ENCODE measurements at places on chromosomes 6 and 20. TPM values are rescaled to one million over a fixed set of nuclear protein-coding genes. Genes with fewer than 3 reads are reported as not detected.
A peak's percentile ranks its signal among the peaks of the same experiment; 100 is the strongest.

DNA sequence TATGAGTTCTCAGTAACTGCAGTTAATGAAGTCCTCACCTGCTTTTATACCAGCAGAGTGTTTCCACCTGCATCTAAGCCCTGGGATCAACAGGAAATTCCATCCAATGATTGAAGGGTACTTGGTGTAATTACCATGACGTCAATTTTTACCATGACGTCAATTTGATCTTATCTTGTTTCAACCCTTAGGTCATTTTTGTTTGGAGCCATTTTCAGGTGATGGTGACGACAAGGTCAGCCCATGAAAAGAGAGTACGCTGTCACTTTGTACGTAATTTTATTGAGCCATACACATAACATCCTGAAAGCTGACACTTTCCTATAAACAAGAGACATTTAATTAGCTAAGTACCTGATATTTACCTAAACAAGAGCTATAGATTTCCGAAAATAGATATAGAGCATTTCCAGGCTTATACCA lies at the start of gene CGA:
Gene CGA, minus strand, starts transcription at position 20 of the 423 bp plus-strand sequence. CDS start 6,906 bp downstream, outside the sequence.
- H3K36me3 ChIP-seq: no peaks in the 10 kb centered on the region
- no peak within 1 kb of the TSS for H3K4me3 ChIP-seq
- H3K27ac ChIP-seq: no peak within 1 kb of the TSS
- peaks cover 11% of the 10 kb centered on the region for H3K27me3 ChIP-seq
- DNase-seq: no peak
- H3K4me1 ChIP-seq: no peaks in the 10 kb centered on the region

- H3K36me3 ChIP-seq: no peaks in the 10 kb centered on the region
- H3K27ac ChIP-seq: no peak overlapping the region
- peak; percentile 11 for DNase-seq
Measured at GRCh38 chr6:120869397-120869796, 464.9 kb downstream of the TBC1D32 start.

GRCh38 chr6:73353636-73354593 lies at the start of gene DPPA5:
DPPA5 (minus strand) TSS chr6:73354276; CDS start chr6:73354225, 51 bp downstream.
- no peak within 1 kb of the TSS for H3K27ac ChIP-seq
- DNase-seq: no peak
- peaks cover 23% of the 10 kb centered on the region for H3K27me3 ChIP-seq
- H3K4me3 ChIP-seq: no peak within 1 kb of the TSS
- H3K36me3 ChIP-seq: no peaks in the 10 kb centered on the region
- H3K4me1 ChIP-seq: peaks cover 5% of the 10 kb centered on the region

DNA sequence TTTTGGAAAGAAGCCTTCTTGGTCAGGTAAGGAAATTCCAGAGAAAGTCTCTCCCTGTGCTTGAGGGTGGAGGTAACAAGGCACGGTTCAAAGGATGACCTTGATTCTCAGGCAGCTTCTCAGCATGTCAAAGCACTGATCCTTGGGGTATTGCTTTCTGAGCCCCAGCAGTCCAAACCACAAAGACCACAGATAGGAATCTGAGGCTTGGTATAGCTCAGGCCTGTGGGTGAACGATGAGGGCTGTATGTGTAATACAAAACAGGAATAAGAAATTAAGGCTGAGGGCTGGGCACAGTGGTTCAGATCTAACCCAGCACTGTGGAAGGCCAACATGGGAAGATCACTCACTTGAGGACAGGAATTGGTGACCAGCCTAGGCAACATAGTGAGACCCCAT lies 70.2 kb upstream of the SLC22A1 start:
- no peak for DNase-seq
- H3K36me3 ChIP-seq: peaks cover 48% of the 10 kb centered on the region
- H3K27me3 ChIP-seq: no peaks in the 10 kb centered on the region
- no peaks in the 10 kb centered on the region for H3K4me1 ChIP-seq
- no peak overlapping the region for H3K4me3 ChIP-seq

GRCh38 chr6:3228046-3228671 lies 706 bp upstream of the TUBB2B start:
- H3K27me3 ChIP-seq: peaks cover 26% of the 10 kb centered on the region
- peak overlapping the region; percentile 96 for H3K27ac ChIP-seq
- peak; percentile 76 for DNase-seq

- DNase-seq: no peak
- peaks cover 5% of the 10 kb centered on the region for H3K4me1 ChIP-seq
- no peak overlapping the region for H3K27ac ChIP-seq
Measured at GRCh38 chr6:52407467-52407866, 12.7 kb upstream of the EFHC1 start.

- no peak overlapping the region for H3K4me3 ChIP-seq
- no peaks in the 10 kb centered on the region for H3K27me3 ChIP-seq
- no peak overlapping the region for H3K27ac ChIP-seq
- no peak for DNase-seq
- peaks cover 7% of the 10 kb centered on the region for H3K36me3 ChIP-seq
- no peaks in the 10 kb centered on the region for H3K4me1 ChIP-seq
Measured at GRCh38 chr6:128290221-128290620, 230.2 kb downstream of the PTPRK start.

GRCh38 chr6:16512544-16513290 lies 248.5 kb downstream of the ATXN1 start:
- H3K27ac ChIP-seq: no peak overlapping the region
- peaks cover 6% of the 10 kb centered on the region for H3K4me1 ChIP-seq
- DNase-seq: no peak
- H3K4me3 ChIP-seq: no peak overlapping the region
- H3K36me3 ChIP-seq: no peaks in the 10 kb centered on the region

- H3K27me3 ChIP-seq: peaks cover 27% of the 10 kb centered on the region
- H3K27ac ChIP-seq: no peak overlapping the region
- no peak overlapping the region for H3K4me3 ChIP-seq
- no peak for DNase-seq
- H3K36me3 ChIP-seq: no peaks in the 10 kb centered on the region
- no peaks in the 10 kb centered on the region for H3K4me1 ChIP-seq
Measured at GRCh38 chr6:84920021-84920420, 155.6 kb upstream of the TBX18 start.

- no peak for DNase-seq
- peaks cover 35% of the 10 kb centered on the region for H3K4me1 ChIP-seq
- no peaks in the 10 kb centered on the region for H3K27me3 ChIP-seq
- H3K27ac ChIP-seq: no peak overlapping the region
- H3K4me3 ChIP-seq: peak overlapping the region; percentile 17
Measured at GRCh38 chr6:52667572-52667971, 3.3 kb upstream of the TMEM14A start.

DNA sequence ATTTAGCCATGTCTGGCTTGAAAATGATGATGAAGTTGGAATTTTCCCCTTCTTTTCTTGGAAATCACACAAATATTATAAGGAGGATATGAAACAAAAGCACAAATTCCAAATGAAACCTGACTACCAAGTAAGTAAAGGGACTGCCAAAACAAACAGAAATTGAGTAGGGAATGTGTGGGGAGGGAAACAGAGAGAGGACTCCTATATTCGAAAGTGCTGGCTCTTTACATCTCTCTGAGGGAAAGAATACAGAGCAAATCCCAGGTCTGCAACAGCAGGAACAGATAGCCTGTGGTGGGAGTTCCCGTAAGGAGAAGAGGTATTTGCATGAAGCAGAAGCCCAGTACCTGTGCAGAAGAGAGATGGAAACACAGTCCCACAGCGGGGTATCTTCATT lies 583.7 kb downstream of the EPM2A start:
- no peaks in the 10 kb centered on the region for H3K36me3 ChIP-seq
- no peak overlapping the region for H3K4me3 ChIP-seq
- H3K4me1 ChIP-seq: peaks cover 26% of the 10 kb centered on the region

DNA sequence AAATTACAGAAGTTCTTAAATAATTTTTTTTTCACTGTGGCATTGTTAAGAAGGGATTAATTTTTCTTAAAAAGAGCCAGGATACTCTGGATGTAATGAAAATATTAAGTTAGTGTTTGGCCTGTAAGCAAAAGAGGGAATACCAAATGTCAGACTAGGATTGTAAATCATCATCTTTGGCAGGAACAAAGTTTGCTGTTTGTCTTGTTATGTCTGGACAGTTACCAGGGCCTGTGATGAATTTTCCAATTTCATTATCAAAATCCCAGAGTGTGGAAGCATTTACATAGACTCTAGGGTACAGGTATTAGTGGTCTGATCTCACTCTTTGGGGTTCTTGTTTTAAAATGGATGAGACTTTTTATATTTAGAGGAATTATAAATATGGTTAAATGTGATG lies 26.1 kb downstream of the CEP57L1 start:
- H3K27ac ChIP-seq: no peak overlapping the region
- H3K36me3 ChIP-seq: no peaks in the 10 kb centered on the region
- H3K27me3 ChIP-seq: no peaks in the 10 kb centered on the region
- H3K4me3 ChIP-seq: no peak overlapping the region
- H3K4me1 ChIP-seq: no peaks in the 10 kb centered on the region

GRCh38 chr6:94251878-94252277 lies 832.5 kb upstream of the EPHA7 start:
- H3K27me3 ChIP-seq: no peaks in the 10 kb centered on the region
- H3K27ac ChIP-seq: no peak overlapping the region
- no peak for DNase-seq
- H3K4me3 ChIP-seq: no peak overlapping the region

DNA sequence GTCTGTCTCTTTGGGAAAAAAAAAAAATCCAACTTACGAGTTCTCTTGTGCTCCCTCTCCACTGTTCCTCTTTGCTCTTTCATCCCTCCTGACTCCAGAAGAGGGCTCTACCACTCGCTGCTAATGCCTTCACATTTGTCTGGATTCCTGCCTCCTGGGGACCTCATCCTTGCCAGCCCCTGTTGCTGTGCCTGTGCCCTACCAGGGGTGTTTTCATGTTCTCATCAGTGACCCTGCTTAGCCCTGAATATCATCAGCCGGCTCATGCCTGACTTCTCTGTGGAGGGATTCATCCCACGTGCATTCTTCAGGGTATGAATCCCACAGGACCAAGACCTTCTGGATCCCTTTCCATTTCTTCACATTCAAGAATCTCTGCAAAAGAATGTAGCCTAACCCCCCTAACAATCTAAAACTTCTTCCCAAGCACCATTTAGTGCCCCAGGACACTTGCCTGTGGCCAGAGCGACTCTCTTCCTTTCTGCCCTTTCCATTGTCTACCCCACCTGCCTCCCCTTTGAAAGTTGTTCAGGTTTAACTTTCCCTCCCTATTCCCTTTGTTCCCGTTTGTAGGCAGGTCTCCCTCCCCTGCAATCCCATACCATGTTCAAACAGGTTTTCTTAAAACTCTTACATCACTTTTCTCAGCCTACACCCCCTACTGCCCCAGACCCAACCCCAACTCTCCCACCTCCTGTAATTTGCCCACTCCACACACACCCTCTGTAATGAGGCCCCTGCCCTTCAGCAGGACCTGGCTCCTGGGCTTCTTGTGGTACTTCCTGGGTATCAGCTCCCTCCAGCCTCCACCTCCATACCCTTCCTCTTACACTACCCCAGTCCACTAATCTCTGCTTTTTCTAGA lies 50.2 kb downstream of the RREB1 start:
- H3K36me3 ChIP-seq: no peaks in the 10 kb centered on the region
- DNase-seq: no peak
- H3K4me3 ChIP-seq: no peak overlapping the region

DNA sequence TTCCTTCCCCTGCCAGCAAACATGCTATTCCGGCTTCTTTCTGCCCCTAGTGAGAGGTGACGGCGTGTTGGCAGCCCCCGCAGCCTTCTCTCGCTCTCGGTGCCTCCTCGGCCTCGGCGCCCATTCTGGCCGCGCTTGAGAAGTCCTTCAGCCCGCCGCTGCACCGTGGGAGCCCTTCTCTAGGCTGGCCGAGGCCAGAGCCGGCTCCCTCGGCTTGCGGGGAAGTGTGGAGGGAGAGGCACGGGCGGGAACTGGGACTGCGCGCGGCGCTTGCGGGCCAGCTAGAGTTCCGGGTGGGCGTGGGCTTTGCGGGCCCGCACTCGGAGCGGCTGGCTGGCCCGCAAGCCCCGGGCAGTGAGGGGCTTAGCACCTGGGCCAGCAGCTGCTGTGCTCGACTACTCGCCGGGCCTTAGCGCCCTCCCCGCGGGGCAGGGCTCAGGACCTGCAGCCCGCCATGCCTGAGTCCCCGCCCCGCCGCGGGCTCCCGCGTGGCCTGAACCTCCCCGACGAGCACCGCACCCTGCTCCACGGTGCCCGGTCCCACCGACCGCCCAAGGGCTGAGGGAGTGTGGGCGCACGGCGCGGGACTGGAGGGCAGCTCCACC lies 20.0 kb upstream of the PXDC1 start:
- no peak overlapping the region for H3K27ac ChIP-seq
- H3K36me3 ChIP-seq: no peaks in the 10 kb centered on the region
- no peak overlapping the region for H3K4me3 ChIP-seq
- peaks cover 26% of the 10 kb centered on the region for H3K27me3 ChIP-seq

DNA sequence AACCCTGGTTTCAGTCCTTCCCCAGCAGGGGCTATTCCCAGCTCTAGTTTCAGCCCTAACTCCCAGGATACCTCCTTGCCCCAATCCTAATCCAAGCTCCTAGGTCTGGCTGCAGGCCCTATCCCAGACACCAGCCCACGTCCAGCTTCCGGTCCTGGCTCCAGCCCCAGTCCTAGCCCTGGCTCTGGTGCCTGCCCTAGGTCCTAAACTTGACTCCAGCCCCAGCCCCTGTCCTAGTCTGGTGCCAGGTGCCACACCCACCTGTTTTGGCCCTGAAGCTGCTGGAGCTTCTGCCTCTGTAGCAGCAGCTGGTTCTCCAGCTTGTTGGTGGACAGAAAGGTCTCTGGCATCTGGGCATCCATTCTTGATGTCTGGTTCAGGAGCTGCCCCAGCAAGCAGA lies 28.1 kb downstream of the ANGPT4 start:
- no peak overlapping the region for H3K4me3 ChIP-seq
- no peak for DNase-seq
- no peak overlapping the region for H3K27ac ChIP-seq

- H3K27me3 ChIP-seq: no peaks in the 10 kb centered on the region
- DNase-seq: no peak
- H3K4me3 ChIP-seq: no peak overlapping the region
- no peak overlapping the region for H3K27ac ChIP-seq
Measured at GRCh38 chr6:12175626-12176025, 114.5 kb upstream of the EDN1 start.

The RHAG gene
- not detected for total RNA-seq

The OR2H2 gene
- not detected for total RNA-seq

The GSTA2 gene
- not detected for total RNA-seq

The AVP gene
- total RNA-seq: not detected

The WFDC2 gene
- 7.4 TPM for total RNA-seq

The CTCFL gene
- 0.14 TPM for total RNA-seq
